ENCODE measurements at places on chromosomes 4 and X.

DNA sequence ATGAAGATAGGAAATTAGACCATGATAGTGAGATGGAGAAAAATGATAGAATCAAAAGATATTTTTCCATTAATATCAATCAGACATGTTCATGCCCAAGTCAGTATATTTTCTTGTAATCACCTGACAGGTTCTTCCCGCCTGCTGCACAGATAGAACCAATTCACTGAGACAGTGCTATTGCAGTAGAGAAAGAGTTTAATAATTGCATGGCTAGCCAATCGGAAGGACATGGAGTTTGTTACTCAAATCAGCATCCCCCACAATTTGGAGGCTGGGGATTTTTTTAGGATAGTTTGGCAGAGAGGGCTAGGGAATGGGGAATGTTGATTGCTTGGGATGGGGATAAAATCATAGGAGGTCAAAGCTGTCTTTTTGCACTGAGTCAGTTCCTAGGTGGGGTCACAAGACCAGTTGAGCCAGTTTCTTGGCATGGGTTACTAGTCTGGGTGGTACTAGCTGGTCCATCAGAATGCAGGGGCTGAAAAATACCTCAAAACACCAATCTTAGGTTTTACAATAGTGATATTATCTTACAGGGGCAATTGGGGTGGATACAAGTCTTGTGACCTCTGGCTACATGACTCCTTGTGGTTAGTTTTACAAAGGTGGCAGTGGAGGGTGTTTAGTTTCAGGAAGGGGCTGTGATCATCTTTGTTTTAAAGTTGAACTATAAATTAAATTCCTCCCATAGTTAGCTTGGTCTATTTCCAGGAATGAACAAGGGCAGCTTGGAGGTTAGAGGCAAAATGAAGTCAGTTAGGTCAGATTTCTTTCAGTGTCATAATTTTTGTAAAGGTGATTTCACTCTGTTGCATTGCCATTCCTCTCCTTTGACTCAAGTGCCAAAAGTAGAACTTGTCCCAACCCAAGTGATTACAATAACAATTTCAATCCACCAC is 100.3 kb upstream of the PDE5A start:
- DNase-seq = no peak

- no peak for DNase-seq
These were observed 176.0 kb upstream of the NWD2 start for GRCh38 chr4:37068580-37068979.

DNA sequence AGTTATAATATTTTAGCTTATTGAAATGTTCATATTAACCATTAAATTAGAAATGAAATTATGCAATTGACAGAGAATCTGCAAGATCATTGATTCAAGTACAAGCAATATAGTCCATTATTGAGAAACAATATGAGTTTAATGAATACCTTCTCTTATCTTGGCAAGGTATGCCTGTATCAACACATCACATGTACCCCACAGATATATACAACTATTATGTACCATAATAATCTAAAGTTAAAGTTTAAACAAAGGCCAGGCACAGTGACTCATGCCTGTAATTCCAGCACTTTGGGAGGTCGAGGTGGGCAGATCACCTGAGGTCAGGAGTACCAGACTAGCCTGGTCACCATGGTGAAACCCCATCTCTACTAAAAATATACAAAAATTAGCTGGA is 514.7 kb downstream of the PCDH7 start:
- DNase-seq = no peak

GRCh38 chr4:80213117-80213815 is 16.0 kb downstream of the PRDM8 start:
- DNase-seq = no peak

- no peak for DNase-seq
These were observed 232.7 kb downstream of the FSTL5 start for GRCh38 chr4:161931089-161931488.

DNA sequence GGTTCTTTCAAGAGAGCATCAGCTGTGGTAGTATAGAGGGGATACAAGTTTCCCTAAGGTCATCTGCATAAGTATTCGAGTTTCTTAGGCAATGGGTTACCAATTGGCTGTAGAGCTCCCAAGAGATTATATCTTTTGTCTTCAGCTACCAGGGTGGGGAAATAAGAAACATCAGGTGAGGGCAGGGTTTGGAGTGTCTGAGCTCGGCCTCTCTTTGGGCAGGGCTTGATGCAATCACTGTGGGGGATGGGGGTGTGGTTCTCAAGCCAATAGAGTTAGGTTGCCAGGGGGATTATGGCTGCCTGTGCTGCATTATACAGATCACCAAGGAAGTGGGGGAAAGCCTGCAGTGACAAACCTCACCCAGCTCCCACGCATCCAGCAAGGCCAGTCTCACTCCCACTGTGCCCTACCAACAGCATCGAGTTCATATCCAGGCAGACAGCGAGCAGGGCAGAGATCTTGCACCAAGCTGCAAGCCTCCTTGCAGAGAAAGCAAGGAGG is 172.1 kb upstream of the MAGEE2 start:
- no peak for DNase-seq

GRCh38 chrX:15834827-15835595 is 19.6 kb downstream of the AP1S2 start:
- no peak for DNase-seq

DNA sequence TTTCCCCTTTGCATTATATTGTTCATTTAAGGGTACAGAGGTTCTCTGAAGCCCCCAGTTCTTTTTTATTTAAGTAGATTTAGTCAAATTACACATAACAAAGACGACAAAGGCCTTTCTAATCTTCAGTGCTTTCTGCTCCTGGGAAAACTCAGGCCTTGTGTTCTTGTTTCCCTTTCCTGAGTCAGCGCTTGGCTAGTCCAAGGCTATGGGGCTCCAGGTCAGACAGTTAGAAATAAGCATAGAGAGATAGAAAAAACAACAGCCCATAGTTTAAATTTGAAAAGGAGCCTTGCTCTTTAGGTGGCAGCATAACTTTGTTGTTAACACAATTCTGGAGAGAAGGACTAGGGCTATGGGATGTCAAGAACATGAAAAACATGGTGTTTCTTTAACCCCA is 97.3 kb downstream of the PPP1R2C start:
- DNase-seq = no peak

DNA sequence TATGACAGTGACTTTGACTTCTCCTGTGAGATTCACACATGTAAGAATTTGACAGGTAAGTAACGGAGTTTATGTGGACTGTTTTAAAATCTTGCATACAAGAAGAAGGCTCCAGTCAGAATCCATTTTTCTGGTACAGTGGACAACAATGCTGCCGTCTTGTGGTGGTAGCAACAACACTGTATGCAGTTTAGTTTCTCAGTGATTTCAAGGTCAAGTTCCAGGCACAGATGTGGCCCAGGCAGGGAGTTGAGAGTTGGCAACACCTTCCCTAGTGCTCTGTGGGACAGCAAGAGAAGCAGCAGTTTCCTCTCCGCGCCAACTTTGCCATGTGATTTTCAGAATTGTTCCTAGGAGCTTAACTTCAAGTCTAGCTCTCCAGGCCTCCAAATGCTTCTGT is 56.0 kb upstream of the STPG2 start:
- DNase-seq = no peak

DNA sequence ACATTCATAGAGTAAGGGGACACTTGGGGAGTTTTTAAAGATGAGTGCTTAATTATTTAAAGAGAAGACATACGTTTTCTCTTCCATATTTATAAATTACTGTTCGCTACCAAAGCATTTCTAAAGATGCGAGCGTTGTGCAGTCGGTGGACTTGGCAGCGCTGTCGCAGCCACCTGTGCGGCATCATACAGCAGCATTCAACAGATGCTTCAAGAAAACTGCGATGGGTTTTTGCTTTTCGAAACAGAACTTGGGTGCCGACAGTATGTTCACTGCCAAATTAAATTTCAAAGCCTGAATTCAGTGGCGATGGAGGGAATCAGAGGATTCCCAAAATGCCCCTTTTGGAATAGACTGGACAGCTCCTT is 1.6 kb upstream of the HTR2C start:
- no peak for DNase-seq

- no peak for DNase-seq
These were observed 42.5 kb upstream of the TLR2 start for GRCh38 chr4:153641532-153641931.

- DNase-seq = no peak
These were observed 226.7 kb downstream of the SNCA start for GRCh38 chr4:89610236-89610635.

DNA sequence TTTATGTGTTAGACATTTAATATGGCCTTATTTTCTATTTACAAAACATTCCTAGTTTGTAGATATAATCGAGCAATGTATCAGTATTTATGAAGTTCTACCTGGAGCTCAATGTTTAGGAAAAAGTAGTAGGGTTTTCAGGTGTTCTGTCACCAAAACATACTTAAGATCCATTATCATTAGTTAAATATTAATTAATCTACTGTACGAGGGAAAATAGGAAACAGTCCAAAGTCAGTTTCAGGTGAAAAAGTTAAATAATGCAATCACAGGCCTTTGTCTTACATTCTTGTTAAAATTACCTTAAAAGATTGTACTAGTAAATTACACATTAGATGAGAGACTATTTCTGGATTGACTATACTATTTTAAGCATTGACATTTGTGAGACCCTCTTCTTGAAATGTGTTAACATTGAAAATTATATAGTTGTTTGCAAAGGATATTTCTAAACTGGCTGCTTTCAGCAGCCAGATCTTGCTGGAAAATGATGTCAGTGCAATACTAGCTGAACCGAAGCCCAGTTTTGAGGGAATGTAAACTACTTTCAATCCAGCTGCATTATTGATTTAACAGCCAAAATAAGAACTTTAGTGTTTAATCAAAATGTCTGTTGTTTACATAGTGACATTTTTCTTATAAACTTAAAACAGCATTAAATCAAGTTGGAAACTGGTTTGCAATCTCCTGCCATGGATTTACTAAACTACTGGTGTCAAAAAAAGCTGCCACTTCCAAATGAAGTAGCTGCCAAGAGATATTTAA is 19.3 kb downstream of the GUCY1B1 start:
- DNase-seq = no peak

DNA sequence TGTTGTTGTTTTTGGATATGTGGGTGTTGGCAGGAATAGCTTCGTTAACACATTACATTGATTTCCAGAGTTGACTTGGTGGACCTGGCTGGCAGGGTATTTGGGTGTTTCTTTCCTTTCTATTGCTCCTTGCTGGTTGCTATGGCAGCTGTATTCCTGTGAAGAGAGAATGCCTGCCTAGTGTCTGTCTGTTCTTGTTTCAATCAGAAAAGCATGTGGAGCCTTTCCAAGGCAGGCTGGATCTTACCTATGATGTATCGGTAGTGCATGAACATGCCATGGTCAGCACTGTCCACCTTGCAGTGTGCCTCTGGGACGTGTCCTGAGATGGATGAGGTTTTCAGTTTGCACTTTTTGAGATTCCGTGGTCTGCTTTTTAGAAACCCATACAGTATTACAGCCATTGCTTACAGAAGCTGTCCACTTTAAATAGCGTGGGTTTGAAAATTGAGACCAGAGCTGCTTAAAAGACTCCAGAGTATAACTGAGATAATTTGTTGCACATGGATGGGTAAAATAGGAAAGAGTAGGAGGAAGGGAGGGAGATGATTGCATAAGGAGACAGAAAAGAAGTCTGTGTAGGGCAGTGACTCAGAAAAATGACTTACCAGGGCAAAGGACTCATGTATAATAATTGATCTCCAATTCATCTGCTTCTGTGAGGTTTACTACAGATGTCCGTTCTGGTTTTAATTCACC is 20.0 kb upstream of the AADAT start:
- no peak for DNase-seq

GRCh38 chrX:19204636-19205035 is 82.4 kb upstream of the ADGRG2 start:
- no peak for DNase-seq

- DNase-seq = no peak
These were observed 5.4 kb upstream of the SORBS2 start for GRCh38 chr4:185817403-185817818.

GRCh38 chr4:20260821-20261220 is 9.1 kb downstream of the SLIT2 start:
- no peak for DNase-seq

DNA sequence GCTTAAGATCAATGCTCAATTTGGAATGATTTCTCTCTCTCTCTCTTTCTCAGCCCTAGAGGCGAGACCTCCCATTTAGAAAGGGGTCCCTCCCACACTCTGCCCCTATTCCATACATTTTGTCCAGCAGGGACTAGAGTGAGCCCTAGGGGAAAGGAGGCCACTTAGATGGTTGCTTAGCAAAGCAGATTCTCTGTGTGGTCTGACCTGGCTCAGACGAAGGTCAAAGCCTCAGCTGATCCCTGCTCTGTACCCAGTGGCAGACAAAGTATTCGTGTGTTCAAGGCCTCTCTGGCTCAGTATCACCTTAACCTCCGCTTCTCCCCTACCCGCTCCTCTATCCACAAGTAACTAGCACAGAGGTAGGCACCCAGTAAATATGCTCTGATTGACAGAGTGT is 78.4 kb downstream of the HPRT1 start:
- no peak for DNase-seq

GRCh38 chrX:1391370-1391706 is 575 bp downstream of the SLC25A6 start:
- peak; percentile 99 for DNase-seq

DNA sequence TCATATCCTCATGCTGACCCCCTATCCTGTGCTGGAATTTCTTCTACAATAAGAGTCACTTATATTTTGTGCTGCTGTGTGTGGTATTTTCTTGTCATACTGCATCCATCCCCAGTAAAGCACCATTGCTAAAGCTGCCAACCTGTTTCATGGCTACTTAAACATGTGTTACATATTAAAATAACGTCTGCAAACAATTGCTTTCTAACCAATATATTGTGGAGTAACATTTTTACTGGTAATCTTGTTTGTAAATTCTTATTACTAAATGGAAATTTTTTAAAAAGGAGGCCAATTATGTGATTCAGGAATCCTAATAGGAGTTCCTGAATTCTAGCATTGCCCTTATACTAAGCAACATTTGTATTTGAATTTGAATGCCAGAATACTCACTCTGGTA is 160.3 kb upstream of the VEGFC start:
- DNase-seq = no peak

DNA sequence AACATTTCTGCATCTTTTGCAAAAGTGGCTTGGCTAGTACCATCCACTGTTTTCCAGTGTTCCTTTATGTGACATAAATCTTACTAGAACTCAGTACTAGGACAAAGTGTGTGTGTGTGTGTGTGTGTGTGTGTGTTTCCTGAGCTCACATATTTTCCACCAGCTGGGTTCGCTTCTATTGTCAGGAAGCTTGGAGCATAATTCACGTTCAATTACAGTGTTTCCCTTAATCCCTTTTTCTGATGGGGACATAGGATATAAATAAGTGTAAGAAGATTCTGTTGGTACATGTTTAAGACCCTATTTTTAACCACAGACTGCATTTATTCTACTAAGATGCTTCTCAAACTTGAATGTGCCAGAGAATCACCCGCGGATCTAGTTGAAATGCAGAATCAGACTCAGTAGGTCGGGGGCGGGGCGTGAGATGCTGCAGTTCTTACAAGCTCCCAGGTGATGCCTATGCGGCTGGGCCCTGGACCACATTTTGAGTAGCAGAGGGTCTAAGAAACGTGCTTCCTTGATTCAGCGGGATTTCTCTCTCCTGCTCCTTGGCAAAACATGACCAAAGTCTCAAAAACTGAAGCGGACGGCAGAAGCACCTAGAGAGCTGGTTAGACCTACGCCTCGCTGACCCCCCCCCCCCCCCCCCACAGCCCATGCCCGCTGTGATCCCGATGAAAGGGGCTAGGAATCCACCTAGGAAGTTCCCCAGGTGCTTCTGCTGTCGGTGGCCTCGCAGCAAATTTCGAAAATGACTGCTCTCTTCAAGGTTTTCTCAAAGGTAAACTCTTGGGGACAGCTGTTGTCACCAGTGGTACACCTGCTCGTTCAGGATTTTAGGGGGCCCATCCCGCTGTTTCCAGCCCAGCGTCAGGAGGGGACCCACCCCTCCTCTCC is 797 bp downstream of the CD99L2 start:
- DNase-seq = peak; percentile 18

GRCh38 chr4:42359711-42360110 is 37.6 kb upstream of the SHISA3 start:
- DNase-seq = no peak
